WTC11 (cell line): ENCODE measurements at places on chromosomes 5 and 9.

DNA sequence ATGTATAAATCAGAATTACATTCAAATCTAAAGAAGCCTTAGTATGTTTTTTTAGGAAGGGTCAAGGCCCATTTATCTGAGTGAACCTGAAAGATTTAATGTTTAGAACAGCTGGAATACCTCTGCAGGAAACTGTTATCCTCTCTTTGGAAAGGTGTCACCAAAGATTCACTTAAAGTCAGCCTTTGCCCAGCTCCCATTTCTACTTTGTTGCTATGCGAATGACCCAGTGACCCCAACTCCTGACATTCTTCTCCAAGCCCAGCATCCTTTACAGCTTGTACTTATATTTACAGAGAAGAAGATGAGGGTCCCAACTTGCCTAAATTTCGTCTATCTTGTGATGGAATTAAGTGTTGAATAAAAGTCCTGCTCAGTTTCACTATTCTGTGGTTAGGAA, 1198.6 kb downstream of the CDH12 start:
- DNase-seq = no peak

DNA sequence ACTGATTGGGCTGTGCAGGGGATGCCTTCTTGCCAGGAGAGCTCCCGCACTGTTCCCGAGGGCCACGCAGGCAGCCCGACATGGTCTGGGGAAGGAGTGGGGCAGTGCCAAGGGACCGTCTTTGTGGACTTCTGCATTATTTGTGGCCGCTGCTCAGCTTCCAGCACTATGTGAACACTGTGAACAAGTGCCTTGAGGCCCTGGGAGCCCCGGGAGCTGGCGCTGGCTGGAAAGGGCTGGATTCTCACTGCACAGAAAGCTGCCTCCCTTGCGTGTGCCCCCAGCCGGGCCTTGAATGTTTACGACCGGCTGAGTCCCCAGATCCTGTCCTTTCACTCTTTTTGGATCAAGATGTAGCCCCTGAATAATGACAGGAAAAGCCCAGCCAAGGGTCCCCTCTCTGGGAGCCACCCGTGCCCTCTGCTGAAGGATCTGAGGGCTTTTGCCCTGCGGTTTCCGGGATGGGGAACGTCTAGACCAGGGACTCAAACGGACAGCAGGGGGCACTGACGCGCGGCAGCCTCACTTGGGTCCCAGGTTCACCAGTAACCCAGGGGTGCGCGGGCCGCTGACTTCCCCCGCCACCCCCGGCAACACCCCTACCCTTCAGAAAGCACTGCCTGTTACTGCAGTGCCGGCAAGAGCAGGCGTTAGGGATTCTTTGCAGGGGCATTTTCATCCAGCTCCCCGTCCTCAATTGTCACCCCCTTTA, 98.9 kb upstream of the FCN2 start:
- peak; percentile 60 for DNase-seq

- no peak for DNase-seq
These were observed 11.1 kb upstream of the VPS13A start for GRCh38 chr9:77166193-77166592.

DNA sequence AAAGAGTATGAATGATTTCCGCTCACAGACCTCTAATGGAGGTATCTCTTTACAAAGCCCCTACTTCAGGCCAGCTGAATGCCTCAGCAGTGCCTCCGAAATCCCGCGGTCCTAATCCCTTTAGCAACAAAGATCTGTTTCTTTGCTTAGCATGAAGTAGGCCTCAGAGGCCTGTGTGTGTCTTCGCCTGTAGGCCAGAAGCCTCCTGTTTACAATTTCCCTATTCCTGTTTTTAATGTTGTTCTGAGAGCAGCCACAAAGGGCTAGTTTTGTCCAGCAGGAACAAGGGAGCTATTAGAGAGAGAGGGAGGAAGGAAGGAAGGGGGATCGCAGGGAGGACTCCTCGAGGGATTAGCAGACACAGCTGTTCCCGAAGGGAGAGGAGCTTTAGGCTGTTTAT, 166.4 kb upstream of the SPRY4 start:
- DNase-seq = no peak

DNA sequence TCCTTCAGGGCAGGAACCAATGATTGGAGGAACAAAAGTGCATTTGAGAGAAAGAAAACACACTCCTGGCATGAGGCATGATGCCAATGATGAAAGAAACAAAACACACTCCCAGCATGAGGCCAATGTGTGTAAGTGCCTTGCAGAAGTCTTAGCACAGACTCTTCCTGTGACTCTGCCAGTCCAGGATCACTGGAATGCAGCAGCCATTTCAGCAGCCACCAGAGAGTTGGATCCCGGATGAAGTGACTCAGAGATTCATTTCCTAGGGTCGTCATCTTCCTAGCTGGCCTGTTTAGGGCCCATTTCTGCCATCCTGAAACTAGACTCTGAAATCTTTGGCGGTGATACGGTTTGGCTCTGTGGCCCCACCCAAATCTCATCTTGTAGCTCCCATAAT, 212.5 kb downstream of the CFAP90 start:
- no peak for DNase-seq

GRCh38 chr5:168796593-168797580, 217.7 kb upstream of the PANK3 start:
- no peak for DNase-seq

- DNase-seq = peak; percentile 49
These were observed 57.3 kb downstream of the ARSB start for GRCh38 chr5:78927657-78928282.

DNA sequence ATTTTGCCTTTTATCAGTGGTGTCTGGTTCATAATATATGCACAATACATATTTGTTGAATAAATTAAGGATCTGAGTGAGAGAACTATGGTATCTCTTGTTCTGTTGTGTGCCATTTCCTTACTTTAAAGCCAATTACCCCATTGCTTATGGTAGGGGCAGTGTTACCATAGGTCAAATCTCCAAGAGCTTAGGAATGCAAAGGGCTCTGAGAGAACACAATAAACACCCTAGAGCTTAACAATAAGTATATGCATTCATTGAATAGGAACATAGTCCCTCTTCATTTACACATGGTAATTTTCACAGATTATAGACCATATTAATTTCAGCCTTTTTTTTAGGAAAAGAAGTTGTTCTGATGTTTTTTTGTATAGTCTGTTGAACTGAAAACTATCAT, 112.2 kb downstream of the MCTP1 start:
- no peak for DNase-seq

DNA sequence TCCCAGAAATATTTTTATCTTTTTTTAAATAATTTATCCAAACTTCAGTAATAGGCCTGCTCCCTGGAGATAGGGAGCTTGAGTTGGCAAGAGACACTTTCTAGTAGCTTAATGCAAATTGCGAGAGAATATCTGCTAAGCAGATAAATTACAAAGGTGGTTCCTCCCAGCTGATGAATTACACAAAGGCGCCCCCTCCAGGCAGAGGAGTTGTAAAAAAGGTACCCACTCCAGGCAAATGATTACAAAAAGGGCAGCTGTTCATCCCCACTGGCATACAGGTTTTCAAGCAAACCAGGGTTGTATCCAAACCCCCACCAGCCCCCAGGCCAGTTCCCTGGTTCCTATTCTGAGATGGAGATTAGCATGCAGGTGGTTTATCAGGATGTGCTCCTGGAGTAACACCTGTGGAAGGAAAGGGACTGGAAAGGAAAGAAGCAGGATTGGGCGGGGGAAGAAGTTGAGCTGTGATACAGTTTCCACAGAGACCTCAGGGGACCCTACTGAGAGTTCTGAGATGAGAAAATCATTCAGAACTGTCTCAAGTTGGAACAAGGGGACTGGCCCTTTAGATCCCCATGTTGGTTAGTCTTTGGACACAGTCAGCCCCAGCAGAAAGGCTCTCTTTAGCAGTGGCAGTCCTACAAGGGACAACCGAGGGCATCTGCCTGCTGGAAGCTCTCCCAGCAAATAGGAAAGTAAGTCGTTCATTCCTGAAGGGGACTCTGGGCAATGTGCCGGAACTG, 25.5 kb downstream of the ESM1 start:
- DNase-seq = peak; percentile 71

- no peak for DNase-seq
These were observed 966 bp downstream of the SNX2 start for GRCh38 chr5:122775550-122776542.

GRCh38 chr9:109252291-109252690, 68.6 kb downstream of the EPB41L4B start:
- no peak for DNase-seq

DNA sequence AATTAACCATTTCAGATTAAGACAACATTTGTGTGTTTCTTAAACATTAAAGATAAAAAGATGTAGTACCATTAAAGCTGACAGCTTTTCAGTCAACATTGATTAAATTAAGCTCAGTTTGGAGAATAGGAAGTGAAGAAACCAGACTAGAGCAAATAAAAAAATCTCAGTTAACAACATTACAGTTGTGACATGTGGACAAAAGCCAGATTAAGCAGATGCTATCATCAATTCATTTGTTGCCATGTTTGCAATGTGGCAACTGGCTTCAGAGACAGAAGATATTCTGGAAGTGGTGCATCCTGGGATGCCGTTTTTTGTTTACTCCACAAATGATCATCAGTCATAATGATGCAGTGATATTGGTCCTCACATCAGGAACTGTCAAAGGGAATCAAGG, 70.3 kb upstream of the CNTLN start:
- no peak for DNase-seq

GRCh38 chr5:97417986-97418385, 234.9 kb upstream of the RIOK2 start:
- no peak for DNase-seq

- DNase-seq = no peak
These were observed 4.4 kb downstream of the IL9 start for GRCh38 chr5:135891268-135891667.

DNA sequence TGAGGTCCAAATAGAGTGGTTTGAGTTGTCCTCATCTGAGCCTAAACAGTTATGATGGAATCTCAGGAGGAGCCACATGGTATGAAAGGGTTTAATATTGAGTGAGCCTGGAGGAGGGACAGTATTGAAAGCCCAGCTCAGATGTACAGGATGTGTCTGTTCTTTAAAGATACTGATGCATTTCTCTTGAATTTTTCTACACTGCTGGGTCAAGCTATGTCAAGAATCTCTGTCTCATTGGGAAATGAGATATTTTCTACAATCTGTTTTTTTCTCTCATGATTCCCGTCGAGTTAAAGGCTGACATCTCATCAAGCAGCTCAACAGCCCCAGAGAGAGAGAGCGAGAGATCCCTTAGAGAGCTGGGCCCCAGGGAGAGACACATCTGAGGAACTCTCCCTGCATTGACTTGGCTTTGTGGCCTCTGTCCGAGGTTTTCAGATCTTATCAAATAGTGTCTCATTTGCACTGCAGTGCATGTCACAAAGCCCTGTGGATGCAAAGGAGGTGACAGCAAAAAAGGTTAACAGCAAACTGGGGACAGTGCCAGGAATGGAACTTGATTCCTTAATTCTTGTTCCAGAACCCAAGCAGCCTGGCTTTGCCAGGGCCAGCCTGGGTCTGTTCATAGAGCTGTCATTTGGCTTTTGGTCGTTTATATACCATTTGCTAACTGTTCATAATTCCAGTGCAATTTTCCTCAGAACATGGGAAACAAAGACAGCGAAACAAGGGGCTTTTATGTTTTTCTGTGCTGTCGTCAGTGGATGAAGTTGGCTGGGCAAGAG, 19.0 kb upstream of the ACTBL2 start:
- DNase-seq = no peak

- DNase-seq = no peak
These were observed 24.4 kb downstream of the AKNA start for GRCh38 chr9:114363424-114363823.

DNA sequence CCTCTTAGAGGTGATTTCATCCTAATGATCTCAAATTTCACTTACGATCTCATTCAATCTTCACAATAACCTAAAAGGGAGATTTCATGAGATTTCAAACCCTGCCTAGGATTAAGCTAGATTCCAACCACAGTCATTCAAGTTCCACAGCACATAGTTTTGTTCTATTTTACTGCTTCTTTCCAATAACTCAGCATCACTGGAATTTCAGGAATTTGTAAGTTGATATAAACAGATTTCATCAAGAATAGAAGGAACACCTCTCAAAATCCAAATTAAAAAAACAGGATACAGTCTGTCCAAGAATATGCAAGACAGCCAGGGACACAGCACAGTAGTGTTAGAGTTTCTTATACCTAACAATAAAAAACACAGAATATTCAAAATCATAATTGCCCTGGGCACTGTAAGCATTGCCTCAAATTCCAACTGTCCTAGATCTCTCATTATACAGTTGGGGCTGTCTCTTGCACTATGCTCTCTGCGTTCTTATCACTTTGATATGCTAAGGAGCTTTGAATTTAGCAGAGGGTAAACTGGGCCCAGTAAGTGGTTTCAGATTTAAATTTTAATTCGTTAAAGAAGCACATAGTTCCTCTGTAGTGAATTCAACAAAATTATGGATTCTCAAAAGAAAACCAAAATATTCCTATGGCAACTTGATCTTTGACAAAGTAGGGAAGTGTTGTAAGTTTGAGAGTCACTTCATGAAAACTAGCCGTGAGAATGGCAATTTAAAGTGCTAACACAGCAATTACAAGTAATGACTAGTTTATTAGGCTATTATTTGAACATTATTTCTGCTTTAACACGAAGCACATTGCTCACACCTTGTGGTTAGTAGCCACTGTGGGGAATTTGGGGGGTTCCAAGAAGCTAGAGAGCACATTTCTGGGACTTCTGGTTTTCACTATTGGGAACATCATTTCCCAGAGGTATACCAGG, 478.6 kb upstream of the C9orf72 start:
- no peak for DNase-seq

- DNase-seq = no peak
These were observed 8.8 kb upstream of the PLIN2 start for GRCh38 chr9:19136129-19136528.

DNA sequence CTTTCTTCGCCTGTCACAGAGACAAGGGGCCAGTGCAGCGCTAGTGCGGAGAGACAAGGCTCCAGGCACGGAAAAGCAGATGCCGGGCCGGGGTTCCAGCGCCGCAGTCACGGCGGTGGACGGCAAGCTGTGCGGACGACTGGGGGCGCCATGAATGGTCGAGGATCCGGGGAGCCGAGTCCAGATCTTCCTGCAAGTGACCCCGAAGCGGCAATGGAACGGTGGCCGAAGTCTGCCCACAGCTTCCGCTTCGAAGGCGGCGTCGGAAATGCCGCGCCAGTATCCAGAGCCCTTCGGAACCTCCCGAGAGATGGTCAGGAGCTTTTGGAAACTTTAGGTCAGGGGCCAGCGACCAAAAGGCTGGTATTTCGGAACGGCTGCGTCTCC, 601 bp upstream of the FAF2 start:
- peak; percentile 63 for DNase-seq
